ENCODE measurements at places on chromosomes 3 and 15.

DNA sequence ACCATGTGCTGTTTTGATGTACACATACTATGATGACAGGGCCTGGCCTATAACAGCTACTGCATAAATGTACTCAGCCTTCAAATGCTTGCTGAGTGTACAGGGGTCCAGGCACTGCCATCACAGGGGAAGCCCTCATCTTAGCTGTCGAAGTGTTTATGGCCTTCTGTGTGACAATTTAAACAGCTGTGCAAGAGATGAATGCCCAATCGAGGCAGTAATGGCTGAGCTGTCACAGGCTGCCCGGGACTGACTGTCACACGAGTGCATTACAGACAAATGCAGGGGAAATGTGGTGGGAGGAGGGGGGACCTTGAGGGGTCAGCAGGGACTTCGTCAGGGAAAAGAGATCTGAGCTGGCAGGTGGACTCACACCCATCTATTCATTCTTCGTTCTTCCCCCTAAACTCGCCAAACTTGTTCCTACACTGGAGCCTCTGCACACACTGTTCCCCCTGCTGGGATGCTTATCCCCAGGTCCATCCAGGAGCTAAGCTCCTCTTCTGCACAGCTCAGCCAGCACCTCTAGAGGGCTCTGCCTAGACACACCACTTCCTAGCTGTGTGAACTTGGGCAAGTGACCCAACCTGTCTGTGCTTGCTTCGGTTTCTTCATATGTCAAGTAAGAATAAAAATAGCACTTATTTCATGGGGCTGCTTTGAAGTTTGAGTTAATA is 156.2 kb upstream of the IQSEC1 start:
- no peak for DNase-seq

- peak; percentile 50 for DNase-seq
These were observed at the start of gene SLC12A8 for GRCh38 chr3:125212509-125213363. Gene SLC12A8 (minus strand): TSS chr3:125212748. CDS start chr3:125211349, 1,399 bp downstream.

DNA sequence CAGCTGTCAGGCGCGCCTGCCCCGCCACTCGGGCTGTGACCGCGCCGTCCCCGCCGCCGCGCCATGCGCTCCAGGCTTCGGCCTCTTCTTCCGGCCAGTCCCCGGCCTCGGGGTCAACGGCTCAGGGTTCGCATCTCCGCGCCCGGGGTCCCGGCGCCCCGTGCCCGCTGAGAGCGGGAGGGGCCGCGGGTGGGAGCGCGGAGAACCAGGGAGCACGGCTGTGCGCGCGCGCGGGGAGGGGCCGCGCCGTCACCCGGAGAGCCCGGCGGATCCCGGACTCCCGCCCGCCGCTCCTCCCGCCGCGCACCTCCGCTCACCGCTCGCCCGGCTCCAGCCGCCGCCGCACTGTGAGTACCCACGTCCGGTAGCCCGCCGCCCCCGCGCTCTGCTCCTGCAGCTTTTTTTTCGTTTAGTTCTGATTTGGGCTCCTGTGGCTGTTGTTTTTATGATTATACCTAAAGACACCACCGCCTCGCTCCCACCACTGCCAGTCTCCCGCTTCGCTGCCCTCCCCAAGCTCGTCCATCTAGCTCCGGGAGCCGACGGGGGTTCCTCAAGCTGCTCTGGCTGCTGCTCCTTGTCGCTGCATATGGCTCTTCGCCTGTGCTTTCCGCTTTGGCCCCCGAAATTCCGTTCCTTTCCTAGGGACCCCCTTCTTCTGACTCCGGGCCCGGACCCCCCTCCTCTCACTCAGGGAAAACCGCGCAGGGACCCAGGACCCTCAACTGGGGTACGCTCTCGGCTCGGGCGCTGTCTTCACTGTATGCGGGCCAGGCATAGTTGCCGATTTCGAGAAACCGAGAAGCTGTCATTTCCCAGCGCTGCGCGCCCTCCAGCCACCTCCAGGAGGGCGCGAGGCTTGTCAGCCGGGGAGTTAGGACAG is 1.8 kb upstream of the SKOR1 start:
- no peak for DNase-seq

- no peak for DNase-seq
These were observed 56.2 kb downstream of the ITGA11 start for GRCh38 chr15:68375716-68376220.
